ENCODE measurements at places on chromosomes 2 and 18.

DNA sequence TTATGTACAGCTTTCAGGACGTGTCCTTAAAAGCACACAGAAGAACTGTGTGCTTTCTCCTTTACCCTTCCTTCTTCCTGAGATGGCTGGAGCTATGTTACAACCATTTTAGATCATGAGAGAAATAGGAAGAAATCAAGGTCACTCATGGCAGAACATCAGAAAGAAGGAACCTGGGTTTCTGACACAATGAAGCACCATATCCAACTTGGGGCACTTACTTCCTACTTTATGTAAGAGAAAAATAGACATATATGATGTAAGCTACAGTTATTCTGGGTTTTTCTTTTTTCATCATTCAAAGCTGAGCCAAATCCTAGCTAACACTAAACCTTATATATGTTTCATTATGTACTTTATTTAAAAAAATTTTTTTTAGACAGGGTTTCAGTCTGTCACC, 79.5 kb downstream of the FAM161A start:
- DNase-seq: no peak

GRCh38 chr2:46230677-46231425, 66.4 kb upstream of the EPAS1 start:
- no peak for DNase-seq

GRCh38 chr2:205785507-205786260, 103.4 kb downstream of the NRP2 start:
- no peak for DNase-seq

DNA sequence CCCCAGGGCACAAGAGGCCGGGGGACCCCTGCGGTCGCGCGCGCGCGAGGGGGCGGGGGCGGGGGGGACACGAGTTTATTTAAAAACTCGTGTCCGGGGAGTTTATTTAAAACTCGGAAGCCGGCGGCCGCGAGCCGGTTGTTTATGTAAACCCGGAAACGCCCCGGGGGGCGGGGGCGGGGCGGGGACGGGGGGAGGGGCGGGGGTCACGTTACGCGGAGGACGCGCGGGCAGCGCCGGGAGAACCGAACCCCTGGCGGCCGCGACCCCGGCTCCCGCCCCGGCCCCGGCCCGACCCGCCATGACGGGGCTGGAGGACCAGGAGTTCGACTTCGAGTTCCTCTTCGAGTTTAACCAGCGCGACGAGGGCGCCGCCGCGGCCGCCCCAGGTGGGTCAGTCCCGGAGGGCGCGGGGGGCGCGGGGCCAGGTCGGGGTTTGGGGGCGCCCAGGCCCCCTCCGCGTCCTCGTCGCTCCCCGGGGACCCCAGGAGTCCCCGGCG, 4.4 kb downstream of the NFATC1 start:
- DNase-seq: peak; percentile 50

- DNase-seq: no peak
Measured at GRCh38 chr18:28651298-28651697, 474.4 kb upstream of the CDH2 start.

DNA sequence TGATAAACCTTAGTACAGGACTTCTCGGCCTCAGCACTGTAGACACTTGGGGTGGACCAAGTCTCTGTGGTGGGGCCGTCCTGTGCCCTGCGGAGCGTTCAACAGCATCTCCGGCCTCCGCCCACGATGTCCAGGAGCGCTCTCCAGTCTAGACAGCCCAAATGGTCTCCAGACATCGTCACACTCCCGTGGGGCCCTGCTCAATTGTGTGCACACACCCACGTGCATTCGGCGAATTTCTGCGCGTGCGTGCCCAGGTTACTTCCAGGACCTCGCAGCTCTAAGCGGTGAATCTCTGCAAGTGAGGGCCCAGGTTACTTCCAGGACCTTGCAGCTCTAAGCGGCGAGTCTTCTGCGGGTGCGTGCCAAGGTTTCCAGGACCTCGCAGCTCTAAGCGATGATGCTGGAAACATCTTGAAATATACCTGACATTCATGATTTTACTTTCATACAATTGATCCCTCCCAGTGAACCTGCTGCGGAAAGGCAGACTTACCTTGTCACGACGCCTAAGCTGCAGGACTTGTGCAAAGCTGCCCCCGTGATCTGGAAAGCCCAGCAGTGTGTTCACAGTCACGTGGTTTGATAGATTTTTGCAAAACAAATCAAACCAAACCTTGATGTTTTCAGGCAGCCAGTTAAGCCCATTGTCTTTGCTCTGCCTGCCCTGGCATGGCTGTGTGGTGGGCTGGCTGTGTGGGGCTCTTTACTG, 16.1 kb upstream of the OTOS start:
- no peak for DNase-seq

DNA sequence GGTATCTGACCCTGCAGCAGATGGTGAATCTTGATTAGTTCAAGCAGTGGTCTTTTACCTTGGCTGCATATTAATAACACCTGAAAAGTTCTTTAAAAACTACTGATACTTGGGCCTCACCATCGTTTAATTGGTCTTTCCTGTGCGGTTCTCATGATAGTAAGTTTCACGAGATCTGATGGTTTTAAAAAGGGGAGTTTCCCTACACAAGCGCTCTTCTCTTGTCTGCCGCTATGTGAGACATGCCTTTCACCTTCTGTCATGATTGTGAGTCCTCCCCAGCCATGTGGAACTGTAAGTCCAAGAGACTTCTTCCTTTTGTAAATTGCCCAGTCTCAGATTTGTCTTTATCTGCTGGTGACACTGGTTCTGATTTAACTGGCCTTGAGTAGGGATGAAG, 102.3 kb downstream of the LYPD1 start:
- DNase-seq: no peak

DNA sequence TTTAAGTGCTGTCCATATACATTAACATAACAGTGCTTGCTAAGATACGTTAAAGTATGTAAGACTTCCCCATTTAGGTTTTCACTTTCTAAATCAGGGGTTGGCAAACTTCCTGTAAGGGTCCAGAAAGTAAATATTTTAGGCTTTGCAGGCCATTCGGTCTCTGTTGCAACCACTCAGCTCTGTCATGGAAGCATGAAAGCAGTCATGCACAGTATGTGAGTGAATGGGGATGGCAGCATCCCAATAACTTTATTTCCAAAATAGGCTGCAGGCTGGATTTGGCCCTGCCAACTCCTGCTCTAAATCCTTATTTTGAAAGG, 128.7 kb downstream of the PLA2R1 start:
- no peak for DNase-seq

GRCh38 chr2:82853299-82853698, 1605.8 kb downstream of the SUCLG1 start:
- DNase-seq: no peak

DNA sequence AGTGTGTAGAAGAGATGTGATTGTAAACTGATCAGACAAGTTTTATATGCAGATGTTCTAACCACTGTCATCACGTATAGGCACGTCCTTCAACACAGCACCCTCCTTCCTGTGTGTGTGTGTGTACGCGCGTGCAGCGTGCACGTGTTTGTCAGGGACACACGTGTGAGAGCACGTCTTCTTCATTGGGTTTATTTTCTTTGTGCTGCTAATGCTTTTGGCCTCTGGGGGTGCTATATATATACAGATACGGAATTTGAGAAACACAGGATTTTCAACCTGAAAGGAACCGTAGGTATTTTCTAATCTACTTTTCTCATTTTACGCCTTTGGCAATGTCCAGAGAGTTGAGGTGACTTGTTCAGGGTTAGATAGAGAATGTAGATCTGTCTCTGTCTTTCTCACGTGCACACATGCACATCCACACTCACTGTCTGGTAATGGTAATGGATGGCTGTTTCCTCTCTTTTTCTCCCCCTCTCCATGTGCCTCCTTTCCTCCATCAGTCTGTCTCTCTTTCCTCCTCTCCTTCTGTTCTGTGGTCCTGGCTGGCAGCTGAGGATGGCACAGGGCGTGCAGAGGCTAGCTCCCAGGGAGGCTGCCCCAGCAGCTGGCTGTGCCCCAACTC, 13.4 kb upstream of the CELF4 start:
- DNase-seq: no peak

DNA sequence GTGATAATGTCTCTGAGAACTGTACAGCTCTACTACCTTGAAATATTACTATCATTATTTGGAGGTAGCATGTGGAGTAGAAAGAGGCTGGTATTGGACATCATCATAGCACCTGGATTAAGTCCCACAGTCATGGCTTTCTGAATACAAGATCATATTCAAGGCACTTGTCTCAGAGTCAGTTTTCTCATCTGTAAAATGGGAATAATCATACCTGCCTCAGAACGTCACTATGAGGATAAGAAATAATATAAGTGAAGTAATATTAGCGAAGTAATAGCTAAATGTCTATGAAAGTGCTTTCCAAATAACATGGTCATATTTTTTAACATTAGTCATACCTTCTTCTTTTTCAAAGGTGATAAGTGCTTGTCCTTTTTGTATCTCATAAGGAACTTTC, 11.0 kb downstream of the NMI start:
- no peak for DNase-seq

DNA sequence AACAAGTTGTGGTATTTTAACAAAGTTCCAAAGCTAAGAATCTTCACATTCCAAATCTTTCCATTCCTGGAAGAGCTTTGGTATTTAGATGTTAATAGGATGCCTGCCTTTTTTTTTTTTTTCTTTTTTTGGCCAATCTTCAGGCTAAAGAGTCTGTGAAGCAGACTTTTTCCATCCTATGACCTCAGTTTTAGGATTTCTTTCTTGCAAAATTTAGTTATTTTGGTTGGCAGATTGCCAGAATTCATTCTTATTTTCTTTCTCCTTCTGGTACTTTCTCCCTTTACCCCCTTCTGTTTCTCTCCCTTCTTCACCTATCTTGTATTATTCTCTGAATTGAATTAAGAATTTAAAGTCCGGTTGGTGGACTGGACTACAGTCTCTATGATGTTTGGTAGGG, 217.8 kb upstream of the REV1 start:
- no peak for DNase-seq

- DNase-seq: no peak
Measured at GRCh38 chr2:164721430-164721829, 100.1 kb upstream of the GRB14 start.

GRCh38 chr2:146807568-146808168, 1037.2 kb upstream of the ACVR2A start:
- DNase-seq: no peak

DNA sequence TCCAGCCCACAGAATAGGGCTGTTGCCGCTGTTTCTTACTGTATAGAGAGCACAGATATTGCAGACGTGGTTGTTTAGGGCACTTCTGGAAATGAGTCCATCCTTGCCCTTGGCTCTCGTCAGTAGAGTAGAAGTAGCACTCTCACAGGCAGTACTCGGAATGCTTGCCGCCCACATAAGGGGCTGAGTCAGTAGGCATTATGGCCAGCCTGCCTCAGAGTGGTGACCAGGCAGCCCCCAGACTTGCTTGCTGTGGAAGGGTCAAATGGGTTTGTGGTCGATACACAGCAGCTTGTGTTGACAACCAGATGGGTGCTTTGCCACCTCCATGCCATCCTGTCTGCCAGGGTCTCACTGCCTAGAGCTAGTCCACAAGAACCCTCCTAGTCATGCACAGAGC, 38.7 kb downstream of the PLEKHB2 start:
- no peak for DNase-seq

- no peak for DNase-seq
Measured at GRCh38 chr18:75206452-75207309, 2.3 kb downstream of the PTGR3 start.

DNA sequence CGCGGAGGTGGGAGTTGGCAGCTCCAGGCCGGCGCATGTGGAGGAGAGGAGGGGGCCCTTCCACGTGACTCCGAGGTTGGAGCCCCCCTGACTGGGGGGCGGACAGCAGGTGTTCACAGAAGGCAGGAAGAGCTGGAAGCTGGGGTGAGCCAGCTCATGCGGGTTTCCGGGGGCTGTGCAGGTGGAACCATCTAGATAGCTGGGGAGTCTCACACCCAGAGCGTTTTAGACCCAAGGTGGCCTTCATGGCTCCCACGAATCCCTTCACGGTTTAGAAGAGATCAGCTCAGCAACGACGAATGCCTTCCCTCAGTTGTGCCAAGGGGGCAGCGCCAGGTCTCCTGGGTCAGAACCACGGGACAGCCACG, 740.5 kb upstream of the SALL3 start:
- no peak for DNase-seq

GRCh38 chr2:205612636-205613035, 69.7 kb upstream of the NRP2 start:
- peak; percentile 1 for DNase-seq

DNA sequence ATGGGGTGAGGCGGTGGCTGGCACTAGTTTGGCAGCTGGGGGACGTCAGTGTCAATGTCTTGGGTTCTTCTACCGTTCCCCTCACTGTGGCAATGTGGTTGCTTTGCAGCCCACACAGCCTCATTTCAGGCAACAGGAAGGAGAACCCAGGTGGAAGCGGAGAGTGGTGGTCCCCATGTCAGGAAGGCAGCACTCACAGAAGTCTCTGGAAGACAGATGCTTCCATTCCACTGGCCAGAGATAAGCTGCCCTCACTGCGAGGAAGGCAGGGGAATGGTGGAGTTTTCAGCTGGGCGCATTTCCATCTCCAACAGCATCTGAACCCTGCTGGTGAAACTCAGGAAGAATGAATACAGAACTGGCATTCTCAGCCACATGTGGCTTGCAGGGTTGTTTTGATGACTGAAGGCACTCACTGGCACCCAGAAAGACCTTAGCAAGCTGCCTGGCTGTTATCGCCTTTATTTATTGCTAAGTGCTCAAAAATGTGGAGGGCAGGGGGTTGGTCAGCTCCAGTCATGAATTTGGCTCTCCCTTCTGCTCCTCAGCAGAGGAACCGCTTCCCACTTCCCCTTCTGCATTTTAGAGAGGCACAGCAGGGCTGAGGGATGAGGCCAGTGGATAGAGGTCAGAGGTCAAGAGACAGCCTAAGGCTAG, 19.4 kb downstream of the KCNIP3 start:
- no peak for DNase-seq

Measured in stimulated activated CD4-positive, alpha-beta T cell treated with anti-CD3 and anti-CD28 coated beads, Interleukin-1b, Interleukin-23, amount 100 ng/mL, for 1 hour (primary cell).